ENCODE measurements at places on chromosomes 4 and X.

DNA sequence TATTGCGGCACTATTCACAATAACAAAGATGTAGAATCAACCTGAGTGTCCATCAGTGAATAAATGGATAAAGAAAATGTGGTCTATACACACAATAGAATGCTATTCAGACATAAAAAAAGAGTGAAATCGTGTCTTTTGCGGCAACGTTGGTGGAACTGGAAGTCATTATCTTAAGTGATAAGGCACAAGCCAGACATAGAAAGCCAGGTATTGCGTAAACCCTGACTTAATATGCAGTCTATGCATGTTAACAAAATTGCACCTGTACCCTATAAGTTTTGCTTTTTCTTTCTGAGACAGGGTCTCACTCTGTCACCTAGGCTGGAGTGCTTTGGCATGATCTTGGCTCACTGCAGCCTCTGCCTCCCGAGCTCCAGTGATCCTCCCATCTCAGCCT is 28.6 kb downstream of the KIAA0232 start:
- no peak for DNase-seq

DNA sequence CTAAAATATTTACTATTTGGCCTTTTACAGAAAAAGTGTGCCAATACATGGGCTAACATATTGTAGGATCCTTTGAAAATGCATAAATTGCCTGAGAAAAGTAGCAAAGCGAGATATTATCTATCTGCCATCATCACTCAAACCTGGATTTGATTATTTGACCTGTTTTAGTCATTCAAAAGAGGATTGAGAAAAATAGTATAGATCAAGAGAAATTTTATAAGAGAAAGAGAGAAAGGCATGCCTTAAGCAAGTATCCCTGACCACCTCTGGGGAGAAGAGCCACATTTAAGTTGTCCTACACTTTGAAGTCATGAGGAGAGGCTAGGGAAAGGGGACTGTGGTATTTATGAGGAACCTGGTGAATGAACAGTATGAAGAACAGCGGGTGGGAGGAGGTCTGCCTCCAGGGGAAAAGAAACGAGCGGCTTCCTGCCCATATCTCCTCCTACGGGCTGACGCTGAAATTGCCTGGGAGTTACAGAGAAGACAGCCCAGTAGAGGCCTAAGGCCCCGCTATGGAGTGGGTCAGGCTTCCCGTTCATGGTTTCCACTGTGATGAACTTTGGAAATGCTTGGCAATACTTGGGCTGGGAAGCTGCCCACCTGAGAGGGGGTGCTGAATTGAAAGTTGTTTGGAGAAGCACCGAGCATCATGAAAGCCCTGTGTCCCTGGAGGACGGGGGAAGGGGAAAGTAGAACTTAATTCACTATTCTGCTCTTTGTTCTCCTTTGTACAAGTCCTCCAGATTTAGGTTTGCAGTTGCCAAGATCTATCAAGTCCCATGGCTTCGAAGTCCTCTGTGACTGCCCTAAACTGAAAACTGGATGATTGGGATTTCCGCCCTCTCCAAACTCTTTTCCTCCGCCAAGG is 106.9 kb upstream of the ACSL4 start:
- peak; percentile 90 for DNase-seq

DNA sequence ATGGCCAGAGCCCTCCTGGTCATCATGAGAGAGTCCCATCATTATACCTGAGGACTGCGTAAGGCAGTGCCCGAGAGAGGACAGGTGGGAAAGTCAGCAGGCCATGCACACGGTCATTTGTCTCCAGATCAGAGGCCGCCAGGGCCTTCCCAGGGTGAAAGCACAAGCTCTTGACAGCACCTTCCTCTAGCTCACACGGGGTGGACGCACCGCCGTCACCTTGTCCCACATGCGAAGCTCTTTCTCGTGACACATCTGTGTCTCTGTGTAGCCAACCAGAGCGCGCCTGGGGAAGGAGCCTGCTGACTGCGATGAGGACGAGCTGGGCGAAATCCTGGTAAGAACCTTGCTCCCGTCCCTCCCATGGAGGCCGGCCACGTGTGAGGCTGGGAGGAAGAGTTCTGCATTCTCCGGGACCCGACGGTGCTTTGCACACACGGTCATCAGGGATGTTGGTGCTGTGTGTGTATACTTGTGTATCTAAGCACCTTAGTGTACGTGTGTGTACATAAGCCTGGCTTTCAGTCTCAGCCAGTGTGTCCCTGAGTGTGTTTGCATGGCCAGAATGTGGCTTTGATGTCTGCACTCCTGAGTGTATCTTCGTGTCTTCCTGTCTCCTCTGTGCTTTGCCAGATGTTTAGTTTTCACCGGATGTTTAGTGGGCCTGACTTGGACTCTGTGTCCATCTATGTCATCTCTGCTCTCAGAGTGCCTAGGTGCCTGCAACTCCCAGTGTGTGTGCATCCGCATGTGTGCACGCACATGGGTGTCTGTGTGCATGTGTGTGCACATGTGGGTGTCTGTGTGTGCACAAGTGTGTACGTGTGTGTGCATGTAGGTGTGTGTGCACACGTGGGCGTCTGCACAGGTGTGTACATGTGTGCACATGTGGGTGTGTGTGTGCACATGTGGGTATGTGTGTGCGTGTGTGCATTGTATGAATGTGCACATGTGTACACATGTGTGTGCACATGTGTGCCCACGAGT is 15.1 kb downstream of the ATP5ME start:
- DNase-seq = no peak

- DNase-seq = no peak
These were observed 218.7 kb upstream of the JADE1 start for GRCh38 chr4:128590773-128591172.

GRCh38 chr4:158243071-158243470 is 32.8 kb downstream of the TMEM144 start:
- no peak for DNase-seq

DNA sequence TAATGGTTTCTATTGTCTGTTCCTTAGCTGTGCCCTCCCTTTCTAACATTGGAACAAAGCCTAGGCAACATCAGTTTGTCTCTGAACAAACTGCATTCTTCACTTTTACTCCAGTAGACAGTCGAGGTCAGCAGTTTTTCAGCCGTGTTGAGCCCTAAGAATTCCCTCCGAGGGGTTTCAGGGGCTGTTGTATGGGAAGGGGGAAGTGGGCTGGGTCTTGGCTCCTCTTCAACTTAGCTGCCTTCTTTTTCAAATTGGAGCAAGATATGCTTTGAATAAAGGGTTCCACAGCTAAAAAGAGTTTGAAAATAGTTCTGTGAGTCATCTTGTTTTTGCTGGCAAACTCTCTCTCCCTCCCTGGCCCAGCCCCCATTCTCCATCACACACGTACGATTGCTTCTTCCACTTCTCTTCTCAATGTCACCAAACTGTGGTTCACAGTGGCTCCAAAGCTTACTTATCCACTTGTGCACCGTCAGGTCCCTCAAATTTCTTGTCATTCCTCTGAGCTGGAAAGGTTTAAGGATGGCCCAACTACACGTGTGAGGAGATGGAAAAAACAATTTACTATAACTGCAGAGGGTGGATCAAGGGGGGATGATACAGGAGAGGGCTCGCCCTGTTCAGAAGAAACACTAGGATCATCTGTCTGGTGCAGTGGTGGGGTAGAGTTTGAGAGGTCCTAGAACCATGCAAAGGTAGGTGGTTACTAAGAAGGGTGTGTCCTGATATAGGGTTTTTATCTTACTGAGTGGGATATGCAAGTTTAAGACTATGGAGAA is 9.2 kb upstream of the MAML3 start:
- no peak for DNase-seq

All from SK-MEL-5 (cell line).